ENCODE measurements at places on chromosomes 3 and 15.

DNA sequence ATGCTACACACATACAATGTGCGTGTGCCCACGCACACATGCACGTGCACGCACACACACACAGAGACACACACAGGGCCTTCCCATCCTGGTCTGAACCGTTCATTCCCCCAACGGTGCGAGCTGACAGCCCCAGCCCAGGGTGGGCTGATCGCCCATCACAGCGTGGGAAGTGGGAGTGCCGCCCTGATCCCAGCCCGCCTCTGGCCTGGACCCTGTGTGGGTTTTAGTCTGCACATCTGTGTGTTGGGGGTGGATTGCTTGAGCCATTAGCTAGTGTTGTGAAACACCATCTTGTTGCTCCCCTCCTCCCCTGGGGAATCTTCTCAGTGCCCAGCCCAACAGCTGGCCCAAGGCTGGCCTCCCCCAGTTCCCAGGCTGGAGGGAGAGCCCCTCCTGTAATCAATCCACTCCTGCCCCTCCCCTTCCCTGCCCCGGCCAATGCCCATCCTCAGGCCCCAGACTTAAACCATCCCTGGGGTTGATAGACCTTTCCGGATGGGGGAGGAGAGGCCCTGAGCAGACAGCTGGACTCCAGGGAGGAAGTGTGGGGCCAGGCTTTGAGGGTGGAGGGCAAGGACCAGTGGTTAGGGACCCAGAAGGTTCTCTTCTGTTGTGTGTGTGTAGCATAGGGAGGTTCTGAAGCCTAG lies 8.3 kb downstream of the SEMA3G start:
- DNase-seq: peak; percentile 54

DNA sequence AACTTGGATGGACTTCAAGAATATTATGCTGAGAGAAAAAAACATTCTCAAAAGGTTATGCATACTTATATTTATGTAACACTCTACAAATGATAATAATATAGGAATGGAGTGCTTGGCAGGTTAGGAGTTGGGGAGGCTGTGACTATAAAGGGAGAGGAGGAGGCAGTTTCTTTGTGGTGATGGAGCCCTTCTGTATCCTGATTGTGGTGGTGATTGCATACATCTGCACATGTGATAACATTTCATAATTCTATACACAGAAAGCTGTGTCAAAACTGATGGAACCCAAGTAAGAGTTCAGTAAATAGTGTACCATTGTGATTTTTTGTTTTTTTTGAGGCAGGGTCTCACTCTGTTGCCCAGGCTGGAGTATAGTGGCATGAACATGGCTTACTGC lies 31.7 kb upstream of the FAM3D start:
- DNase-seq: no peak

- no peak for DNase-seq
Observed at GRCh38 chr3:1696669-1697275, 401.9 kb upstream of the CNTN4 start.

DNA sequence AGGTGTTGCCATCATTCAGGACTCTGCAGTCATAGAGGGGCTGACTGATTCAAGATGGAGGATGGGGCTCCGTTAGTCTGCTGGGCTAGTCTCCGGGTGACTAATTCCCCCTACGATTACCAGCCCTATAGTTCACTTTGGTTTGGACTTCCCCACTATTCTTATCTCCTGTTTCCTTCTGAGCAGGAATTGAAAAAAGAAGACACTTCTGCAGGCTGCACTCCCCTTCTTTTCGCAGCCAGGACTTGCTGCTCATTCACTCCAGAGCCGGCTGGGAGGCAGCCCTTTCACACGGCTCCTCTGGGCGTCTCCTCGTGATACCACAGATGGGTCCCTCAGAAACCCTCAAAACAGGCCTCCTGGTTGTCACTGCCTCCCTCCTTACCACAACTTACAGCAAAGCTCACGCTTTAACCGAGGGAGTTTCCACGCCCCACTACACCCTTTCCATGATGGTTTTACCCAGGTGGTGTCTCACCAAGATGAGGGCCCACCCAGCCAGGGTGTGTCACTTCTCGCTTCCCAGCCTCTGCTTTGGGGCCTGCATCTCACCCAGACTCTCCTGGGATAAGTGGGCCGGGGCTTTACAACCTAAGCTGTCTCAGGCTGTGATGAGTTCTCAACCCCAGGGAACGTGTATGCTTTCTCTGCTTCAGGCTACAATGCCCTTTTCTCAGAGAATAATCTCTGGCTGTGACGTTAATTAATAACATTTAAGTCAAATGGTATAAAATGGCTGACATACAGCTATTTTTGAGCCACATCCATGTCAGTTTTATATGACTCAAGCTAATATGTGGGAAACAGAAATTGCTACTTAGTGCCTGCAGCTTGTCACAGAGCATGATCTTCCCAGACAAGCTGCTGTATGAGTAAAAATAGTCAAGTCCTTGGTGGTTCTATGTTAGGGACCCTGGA lies 11.9 kb downstream of the CX3CR1 start:
- no peak for DNase-seq

DNA sequence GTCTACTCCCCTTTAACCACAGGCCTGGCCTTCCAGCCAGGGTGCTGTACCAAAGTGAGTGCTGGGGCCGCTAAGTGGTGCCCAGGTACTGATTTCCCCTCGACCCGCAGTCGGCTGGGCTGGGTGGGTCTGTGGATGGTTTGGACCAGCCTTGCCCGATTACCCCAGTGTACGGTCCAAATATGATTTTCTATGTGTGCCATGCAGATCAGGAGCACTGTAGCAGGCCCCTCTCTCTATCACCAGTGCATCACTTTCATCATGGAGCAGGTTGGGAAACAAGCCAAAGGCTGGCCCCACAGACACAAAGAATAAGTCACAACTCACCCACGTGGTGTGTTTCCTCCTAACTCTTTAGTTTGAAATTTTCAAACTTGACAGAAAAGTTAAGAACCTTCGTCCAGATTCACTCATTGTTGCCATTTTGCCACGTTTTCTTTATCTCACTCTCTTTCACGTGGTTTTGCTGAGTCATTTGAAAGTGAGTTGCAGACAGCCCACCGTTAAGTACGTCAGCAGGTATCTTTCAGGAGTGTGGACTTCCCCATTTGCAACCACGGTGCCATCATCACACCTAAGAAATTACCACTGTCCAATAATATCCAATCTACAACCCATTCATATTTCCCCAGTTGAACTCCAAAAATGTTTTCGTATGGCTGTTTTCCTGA lies 37.0 kb downstream of the ZNF710 start:
- DNase-seq: no peak

- no peak for DNase-seq
Observed at GRCh38 chr15:34606545-34606944, 23.1 kb upstream of the GOLGA8B start.

DNA sequence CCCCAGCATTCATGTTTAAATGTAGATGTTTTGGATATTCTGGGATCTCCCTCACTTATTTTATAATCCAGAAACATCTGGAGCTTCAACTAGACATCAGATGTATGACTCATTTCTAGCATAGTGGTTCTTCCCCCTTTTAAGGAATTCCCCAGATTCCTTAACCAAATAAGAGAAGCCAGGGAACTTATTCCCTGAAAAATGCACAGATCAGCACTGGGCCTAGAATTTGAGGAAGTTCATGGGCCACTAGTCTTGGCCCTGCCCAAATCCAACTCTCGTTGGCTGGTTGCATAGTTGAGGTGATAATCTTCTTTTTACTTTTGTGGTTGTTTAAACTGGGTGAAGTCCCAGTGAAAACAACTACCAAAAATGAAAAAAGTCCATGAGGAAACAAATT lies 20.4 kb downstream of the RARRES1 start:
- no peak for DNase-seq

GRCh38 chr3:49673121-49673714 lies 933 bp upstream of the APEH start:
- no peak for DNase-seq

DNA sequence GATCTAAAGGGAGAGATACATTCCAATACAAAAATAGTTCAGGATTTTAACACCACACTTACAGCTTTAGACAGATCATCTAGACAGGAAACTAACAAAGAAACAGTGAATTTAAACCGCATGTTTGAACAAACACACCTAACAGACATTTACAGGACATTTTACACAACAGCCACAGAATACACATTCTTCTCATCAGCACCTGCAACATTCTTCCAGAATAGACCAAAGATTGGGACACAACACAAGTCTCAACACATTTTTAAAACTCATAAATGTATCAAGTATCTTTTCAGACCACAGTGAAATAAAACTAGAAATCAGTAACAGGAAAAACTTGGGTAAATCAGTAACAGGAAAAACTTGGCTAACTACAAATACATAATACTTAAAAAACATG lies 256.3 kb downstream of the MCTP2 start:
- DNase-seq: no peak

GRCh38 chr15:62913246-62913645 lies 129.3 kb upstream of the TPM1 start:
- DNase-seq: no peak

- DNase-seq: no peak
Observed at GRCh38 chr15:58332676-58333400, 99.0 kb upstream of the LIPC start.

DNA sequence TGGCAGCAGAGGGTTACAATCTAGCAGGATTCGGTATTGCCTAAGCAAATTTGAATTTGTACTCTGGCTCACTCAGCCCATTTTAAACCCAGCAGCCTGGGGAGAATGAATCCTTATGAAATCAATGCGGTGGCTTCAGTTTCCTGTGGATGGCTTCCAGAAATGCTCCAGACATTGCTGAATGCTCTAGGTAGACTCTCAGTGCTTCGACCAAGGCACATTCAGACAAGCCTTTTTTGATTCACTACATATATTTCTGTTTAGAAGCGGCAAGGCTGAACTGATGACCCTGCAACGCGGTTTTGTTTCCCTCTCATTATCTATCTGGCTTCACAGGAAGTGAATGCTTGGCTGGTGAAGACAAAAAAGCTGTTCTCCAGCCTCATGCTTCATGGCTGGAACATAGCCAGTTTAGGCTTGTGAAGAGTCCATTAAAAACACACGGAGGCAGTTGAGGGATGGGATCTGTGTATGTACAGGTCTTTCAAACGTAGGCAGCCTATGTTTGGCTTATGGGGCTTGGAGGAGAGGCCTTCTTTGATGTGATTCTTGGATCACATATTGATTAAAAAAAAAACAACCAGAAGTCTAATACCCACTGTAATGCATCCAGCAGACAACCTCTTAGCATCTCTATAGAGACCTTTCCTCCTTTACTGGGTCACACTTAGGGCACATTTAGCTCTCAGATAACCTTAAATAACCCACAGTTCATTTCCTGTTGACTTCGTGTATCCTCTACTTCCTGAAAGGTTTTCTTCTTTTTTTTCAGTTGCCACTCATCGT lies 400.2 kb upstream of the TBL1XR1 start:
- peak; percentile 69 for DNase-seq

DNA sequence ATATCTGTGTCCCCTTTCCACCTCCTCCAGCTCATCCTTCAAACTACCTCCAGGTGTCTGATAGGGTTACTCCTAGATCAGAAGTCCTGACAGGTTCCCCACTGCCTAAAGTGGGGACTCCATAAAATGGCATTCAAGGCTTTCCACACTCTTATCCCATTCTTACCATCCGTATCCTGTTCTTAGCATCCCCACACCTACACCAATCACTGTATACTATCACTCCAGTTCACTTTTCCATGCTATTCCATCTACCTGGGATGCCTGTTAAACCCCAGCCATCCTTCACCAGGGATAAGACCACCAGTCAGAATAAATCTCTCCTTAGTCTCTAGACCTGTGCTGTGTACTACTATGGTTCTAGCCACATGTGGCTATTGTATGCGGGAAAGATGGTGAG lies 19.1 kb downstream of the SSR3 start:
- DNase-seq: no peak

GRCh38 chr3:70298385-70298784 lies 14.1 kb downstream of the MDFIC2 start:
- no peak for DNase-seq

GRCh38 chr3:185729337-185730055 lies 95.3 kb downstream of the IGF2BP2 start:
- no peak for DNase-seq

Measured in eye (tissue), 1 donor.